ENCODE measurements at places on chromosomes 3 and 15.

DNA sequence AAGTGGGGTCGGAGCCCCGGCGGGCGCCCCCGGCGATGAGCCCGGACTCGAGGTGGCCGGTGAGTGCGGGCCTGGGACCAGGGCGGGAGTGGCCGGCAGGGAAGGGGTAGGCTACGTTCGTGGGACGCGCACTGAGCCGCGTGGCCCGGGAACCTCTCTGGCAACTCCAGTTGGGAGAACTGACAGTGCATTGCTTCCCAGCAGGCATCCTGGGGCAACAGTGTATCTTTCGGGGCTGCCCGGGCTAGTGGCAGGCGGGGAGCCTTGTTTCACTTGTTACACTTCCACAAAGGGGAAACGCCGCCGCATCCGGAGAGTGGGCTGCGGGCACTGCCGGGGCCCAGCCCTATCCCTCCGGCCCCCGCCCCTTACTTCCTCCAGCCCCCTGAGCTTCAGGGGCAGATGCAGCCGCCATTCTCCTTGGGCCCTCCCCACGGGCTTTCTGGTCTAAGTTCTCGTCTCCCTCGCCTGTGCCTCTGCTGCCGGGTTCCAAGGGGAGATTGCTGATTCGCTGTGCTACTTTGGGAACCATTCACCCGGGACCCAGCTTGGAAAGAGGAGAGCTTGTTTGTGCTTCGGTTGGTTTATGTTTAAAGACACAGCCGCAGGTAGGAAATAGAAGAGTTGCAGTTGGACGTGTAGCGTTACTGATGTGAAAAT is 675 bp downstream of the BRPF1 start:
- DNase-seq = no peak

GRCh38 chr3:194294895-194295214 is 56.3 kb downstream of the CPN2 start:
- DNase-seq = no peak

GRCh38 chr15:73370151-73370550 is 1.4 kb upstream of the HCN4 start:
- DNase-seq = peak; percentile 37

- DNase-seq = no peak
Observed at GRCh38 chr3:134839990-134840389, 44.9 kb downstream of the EPHB1 start.

DNA sequence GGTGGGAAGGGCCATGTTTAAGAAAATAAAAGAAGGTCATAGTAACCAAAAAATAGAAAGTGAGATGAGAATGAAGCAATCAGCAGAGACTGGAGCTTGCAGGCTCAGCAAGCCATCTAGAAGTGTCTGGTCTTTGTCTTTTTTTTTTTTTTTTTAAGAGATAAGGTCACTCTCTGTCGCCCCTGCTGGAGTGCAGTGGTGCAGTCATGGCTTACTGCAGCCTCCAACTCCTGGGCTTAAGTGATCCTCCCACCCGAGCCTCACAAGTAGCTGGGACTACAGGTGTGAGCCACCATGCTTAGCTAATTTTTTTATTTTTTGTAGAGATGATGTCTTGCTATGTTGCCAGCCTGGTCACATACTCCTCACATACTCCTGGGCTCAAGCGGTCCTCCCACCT is 36.2 kb downstream of the GXYLT2 start:
- peak; percentile 7 for DNase-seq
